ENCODE measurements at places on chromosomes 11 and 22.

- DNase-seq: no peak
Observed at GRCh38 chr22:26770624-26771023, 113.2 kb downstream of the MIAT start.

DNA sequence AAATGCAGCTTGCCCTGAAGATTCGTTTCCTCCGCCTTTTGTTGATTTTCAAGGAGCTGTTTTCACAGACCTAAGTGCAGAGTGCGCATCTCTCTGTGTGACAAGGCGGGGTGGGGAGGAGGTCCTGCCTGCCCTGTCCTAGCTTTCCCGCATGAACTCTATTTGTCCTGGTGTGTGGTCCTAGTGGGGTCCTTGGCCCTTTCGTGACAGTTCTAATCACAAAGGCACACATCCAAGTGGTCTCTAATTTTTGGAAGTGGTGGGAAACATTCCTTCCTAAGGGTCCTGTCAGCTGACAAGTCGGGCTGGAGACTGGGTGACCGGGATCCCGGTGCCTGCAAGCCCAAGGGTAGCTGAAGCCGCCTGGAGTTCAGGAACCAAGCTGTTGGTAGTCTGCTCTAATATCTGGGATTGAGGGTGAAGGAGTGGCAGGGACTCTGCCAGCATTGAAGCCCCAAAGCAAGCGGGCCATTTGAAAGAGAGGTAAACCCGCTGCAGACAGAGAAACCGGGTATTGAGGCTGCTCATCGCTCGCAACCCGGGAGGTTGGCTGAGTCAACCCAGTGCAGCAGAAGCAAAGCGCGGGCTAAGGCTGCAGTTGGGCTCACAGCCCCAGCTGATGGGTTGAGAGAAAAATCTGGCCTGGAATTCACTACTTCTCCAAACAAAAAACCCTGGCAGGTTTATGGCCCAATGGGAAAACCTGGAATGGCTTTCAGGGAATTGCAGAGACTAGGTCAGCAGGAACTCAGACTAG is 28.1 kb upstream of the FBXO3 start:
- no peak for DNase-seq

GRCh38 chr11:119700536-119701346 is 28.3 kb downstream of the NECTIN1 start:
- no peak for DNase-seq

DNA sequence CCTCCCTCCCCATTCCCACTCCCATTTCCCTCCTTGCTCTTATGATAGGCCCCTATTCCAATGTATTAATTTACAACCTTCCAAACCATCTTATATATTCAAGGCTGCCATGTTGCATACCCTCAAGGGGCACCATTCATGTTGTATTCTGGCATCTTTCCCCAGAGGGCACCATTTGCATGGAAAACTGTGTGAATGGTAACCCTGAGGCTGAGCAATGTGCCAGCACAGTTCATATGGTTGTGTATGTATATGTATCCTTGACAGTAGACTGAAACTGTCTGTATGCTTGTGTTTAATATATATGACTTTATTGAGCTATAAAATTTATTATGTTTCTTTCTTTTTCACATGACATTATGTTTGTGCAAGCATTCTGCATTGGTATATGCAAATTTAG is 7.3 kb downstream of the RASSF10 start:
- no peak for DNase-seq

DNA sequence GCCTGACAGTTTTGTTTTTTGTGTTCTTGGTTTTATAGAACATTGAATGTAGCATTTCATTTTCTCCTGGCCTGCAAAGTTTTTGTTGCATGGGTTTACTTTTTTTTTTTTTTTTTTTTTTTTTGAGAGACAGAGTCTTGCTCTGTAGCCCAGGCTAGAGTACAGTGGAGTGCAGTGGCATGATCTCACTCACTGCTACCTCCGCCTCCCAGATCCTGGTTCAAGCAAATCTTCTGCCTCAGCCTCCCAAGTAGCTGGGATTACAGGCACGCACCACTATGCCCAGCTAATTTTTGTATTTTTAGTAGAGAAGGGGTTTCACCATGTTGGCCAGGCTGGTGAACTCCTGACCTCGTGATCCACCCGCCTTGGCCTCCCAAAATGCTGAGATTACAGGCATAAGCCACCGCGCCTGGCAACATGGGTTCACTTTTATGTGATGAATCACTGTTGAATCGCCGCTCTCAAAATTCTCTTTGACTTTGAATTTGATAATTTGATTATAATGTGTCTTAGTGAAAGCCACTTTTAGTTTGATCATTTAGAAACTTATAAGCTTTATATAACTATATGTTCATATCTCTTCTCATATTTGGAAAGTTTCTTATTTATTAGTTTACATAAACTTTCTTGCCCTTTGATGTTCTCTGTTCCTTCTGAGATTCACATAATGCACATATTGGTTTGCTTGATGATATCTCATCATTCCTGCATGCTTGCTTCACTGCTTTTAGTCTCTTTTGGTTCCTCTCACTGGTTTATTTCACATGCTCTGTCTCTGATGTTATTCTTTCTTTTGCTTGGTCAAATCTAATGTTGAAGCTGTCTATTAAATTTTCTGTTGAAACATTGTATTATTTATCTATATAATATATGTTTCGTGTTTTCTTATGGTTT is 589.0 kb upstream of the CNTN5 start:
- DNase-seq: no peak

DNA sequence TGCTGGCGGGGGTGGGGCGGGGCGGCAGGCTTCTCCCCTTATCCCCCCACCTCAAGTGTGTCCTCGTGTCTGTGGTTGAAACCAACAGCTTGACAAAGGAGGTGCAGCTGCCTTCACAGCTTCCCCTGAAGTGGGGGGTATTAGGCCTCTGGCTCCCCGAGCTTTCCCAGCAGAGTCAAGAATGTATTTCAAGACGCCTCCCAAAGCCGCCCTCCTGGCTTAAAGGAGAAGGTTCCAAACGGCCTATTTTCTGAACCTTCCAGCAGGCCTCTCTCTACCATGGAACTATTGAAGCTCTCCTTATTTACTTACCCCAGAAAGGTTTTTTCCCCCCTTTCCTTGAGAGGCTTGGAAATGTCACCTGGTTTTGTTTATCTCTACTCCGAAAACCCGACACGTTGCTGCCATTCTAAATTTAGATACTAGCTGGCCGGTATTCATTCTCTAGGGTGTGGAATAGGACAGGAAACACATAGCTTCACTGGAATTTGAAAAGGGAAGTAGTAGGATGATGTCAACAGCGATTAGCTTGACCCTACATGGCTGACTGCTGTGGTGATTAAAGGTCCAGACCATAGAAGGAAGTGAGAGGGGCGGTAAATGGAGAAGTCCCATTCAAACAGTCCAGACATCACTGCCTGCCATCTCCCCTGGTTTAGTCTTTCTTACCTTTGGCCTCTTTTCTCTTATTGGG is 671 bp upstream of the PICALM start:
- DNase-seq: no peak

GRCh38 chr11:64076758-64077157 is 41.0 kb downstream of the FLRT1 start:
- no peak for DNase-seq

GRCh38 chr22:50548921-50549790 is 3.5 kb downstream of the KLHDC7B start:
- no peak for DNase-seq

DNA sequence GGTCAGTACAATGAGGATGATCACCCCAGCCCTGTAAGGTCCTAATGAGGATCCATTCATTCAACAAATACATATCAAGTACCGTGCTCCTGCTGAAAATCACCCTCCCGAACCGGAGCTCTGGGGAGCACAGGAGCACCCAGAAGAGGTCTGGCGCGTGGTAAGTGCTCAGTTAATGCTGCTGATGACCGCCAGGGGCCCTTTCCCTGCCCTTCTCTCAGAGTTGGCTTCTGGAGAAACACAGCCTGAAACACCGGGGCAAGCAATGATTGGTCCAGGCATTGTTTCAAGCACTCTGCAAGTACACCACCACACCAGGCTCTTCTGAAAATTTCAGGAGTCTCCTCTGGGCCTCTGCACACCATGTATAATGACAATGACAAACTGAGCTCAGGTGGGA is 3.8 kb upstream of the CCDC86 start:
- DNase-seq: no peak

- DNase-seq: no peak
Observed at GRCh38 chr11:14819596-14819995, 72.4 kb downstream of the CYP2R1 start.

DNA sequence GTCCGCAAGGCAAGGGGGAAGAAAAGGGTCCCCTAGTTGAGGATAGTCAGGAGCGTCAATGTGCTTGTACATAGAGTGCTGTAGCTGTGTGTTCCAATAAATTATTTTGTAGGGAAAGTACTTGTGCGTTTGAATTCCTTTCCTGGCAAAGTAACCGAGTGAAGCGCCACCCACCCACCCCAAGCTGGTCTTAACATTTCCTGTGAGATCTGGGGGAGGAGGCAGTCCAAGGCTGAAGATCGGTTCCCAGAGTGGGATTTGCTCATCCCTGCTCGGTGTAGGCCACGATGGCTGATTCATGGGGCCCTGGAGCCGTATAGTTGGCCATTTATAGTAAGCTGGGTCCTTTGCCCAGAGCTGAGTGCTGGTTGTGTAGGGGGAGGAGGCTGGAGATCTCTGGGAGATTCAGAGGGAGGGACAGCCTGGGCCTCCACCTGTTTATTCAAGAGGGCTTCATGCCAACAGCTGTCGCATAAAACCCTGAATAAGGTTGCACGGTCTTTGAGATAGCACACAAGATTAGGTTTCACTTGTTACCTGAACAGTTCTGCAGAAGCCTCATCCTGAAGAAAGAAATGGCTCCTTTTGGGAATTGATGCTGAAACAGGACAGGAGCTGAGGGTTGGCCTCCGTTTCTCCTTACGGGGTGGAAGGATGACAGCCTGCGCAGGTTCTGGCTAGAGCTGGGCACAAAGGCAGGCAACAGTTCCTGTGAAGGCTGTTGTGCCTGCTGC is 2.4 kb downstream of the ATF4 start:
- DNase-seq: no peak

- no peak for DNase-seq
Observed at GRCh38 chr11:105224482-105225253, 85.1 kb upstream of the CARD18 start.

- DNase-seq: no peak
Observed at GRCh38 chr11:72239849-72240460, 4.0 kb downstream of the PHOX2A start.
